ENCODE measurements at places on chromosomes 16 and 17.

GRCh38 chr17:29388937-29389336 is 1.2 kb upstream of the TAOK1 start:
- no peak for DNase-seq

- DNase-seq, result no peak
These were observed 10.0 kb upstream of the ZNF23 start for GRCh38 chr16:71472051-71472450.

DNA sequence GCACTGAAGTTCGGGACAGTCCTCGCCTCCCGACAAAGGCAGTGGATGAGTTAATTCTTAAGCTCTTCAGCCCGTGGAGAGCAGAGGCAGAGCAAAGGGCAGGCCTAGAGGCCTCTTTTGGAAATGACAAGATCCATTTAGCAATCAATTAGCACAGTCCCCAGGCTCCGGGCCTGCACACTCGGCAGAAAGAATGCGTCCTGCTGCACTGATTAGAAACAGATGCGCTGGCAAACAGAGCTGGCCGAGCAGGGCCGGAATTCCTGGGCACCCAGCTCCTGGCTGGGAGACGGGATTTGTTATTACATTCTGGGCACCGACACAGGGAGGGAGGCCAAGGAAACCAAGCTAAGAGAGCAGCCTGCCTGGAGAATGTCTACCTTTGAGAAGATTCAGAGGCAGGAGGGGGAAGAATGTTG is 162.9 kb downstream of the COPRS start:
- DNase-seq, result no peak

DNA sequence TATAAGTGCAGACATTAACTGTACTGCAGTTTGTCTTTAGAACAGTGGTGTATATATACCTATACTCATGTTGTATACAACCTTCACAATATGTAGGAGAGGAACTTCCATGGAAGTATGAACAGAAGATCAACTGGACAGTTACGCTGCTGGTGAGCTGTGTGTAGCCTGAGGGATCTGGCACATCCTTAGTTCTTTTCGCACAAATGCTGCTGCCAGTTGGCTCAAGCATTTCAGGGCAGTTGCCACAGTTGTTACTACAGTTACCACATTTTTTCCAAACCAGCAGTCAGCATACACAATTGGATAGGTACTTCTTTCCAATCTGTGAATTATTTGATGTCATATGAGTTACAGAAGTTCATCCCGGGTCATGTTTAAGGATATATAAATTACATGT is 539.6 kb upstream of the HSBP1 start:
- DNase-seq, result no peak

- DNase-seq, result peak; percentile 38
These were observed 867 bp upstream of the LIMD2 start for GRCh38 chr17:63700528-63701455.

DNA sequence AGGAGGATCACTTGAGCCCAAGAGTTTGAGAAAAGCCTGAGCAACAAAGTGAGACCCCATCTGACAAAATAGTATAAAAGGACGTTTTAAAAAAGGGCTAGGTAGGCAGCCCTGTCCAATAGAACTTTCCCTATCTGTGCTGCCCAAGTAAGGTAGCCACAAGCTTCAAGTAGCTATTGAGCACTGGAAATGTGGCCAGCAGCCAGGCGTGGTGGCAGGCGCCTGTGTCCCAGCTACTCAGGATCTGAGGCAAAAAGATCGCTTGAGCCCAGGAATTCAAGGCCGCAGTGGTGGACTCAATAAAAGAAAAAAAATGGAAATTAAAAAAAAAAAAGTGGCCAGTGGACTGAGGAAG is 1.5 kb upstream of the NQO1 start:
- DNase-seq, result no peak

DNA sequence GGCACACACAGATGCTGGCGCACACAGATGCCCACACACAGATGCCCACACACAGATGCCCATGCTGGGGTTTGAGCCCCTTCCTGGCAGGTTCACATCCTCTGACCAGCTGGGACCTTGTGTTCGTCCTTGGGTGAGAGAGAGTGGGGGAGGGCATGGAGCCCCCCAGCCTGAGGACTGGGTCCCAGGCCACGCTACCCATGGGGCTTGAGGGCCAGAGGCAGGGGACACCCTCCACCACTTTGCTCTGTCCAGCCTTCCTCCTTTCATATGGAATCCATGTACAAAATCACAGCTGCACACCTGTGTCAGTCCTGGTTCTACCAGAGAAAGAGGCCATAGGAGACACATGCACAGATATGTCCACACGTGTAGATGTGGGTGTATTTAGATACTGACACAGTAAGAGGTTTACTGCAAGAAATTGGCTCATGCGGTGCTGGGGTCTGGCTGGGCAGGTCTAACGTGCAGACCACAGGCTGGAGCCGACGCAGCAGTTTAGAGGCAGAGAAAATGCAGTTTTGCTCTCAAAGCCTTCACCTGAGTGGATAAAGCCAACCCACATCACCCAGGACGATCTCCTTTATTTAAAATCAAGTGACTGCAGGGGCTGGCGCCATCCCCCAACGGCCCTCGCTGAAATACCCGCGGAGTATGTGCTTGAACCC is 10.8 kb downstream of the SLC22A31 start:
- no peak for DNase-seq

GRCh38 chr16:89325861-89326471 is 108.5 kb downstream of the ZNF778 start:
- DNase-seq, result peak; percentile 14

- DNase-seq, result no peak
These were observed 12.6 kb downstream of the OSBPL7 start for GRCh38 chr17:47808830-47809480.

GRCh38 chr17:69485251-69485661 is 70.8 kb downstream of the MAP2K6 start:
- DNase-seq, result no peak

- peak; percentile 62 for DNase-seq
These were observed 3.7 kb upstream of the RAP1GAP2 start for GRCh38 chr17:2792366-2793169.

DNA sequence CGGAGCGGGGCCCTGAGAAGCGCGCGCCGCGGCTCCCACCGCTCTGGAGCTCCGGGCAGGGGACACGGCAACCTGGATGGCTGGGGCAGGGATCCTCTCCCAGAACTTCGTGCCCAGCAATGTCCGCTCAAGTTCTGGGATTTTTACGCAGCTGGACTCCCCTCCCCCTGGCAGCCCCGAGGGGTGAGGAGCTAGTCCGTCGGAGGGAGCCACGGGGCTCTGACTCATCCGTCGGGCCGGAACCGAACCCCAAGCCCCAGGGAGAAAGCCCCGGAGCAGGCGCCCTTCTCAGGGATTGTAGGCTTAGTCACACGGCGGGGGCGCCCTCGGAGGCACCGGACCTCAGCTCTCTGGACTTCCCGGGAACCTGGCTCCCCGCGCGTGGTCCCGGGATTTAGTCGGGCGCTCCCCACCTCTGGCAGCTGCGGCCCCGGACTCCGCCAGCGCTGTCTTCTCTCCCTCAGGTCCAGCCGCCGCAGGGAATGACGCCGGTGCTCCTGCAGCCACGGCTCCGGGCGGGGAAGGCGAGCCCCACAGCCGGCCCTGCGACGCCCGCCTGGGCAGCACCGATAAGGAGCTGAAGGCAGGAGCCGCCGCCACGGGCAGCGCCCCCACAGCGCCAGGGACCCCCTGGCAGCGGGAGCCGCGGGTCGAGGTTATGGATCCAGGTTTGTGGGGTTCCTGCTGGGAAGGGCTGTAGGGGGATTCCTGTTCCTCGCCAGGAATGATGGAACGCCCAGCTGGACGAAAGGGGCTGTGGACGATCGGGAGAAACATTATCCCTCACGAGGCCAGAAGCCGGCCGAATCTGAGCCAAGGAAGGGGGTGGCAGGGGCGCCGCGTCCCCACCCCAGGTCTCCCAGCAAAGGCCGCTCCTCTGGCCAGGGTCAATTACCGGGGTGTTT is 830 bp downstream of the SPHK1 start:
- peak; percentile 24 for DNase-seq

DNA sequence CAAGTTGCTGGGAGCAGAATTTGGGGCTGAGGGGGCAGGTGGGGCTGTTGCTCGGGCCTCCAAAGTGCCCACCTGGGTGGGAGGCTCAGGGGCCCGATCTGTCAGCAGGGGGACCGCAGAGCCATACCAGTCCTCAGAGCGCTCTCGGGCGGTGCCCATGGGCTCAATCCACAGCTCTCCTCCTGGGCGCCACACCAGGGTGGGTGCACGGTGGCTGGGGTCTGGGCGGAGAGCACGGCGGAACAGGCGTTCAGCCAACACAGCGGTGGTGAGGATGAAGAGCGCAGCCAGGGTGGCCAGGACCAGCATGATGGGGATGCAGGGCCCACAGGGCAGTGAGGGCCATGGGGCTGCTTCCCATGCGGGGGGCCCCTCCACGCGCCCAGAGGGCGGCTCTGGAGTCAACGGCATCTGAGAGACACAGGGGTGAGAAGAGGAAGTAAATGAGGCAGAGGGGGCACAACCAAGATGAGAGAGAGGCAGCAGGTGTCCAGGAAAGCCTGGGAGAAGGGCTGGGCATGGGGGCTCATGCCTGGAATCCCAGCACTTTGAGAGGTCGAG is 1.2 kb downstream of the C16orf54 start:
- DNase-seq, result no peak

GRCh38 chr16:54798267-54798666 is 132.4 kb upstream of the IRX5 start:
- DNase-seq, result no peak

DNA sequence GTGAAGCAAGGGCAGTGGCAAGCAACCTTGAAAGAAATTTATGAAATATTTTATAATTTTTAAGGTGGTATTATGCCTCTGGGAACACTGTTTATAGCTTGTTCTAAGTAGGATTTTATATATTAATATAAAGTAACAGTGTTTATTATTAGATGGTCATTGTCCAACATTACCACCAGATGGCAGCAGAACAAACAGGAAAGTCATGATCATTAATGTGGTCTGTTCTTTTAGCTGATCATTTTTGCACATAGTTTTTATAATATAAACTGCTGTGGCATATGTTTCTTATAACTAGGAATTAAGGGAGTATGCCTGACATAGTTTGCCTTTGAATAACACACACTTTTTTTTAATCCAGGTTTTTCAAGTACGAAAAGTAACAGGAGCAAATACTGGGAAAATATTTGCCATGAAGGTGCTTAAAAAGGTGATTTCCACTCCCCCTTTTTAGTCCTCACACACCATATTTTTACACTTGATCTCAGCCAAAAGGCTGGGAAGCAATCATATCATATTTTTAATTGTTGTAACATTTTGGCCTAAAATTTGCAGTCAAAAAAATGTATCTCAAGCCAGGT is 21.4 kb downstream of the RPS6KB1 start:
- DNase-seq, result no peak

Measured in stimulated activated naive CD4-positive, alpha-beta T cell treated with Interleukin-2 at 50 U/mL for 16 hours (primary cell).